ENCODE measurements at places on chromosomes 16 and 17.
A peak's percentile ranks its signal among the peaks of the same experiment; 100 is the strongest.

- DNase-seq, result no peak
Observed at GRCh38 chr16:8172551-8172950, 417.8 kb downstream of the TMEM114 start.

DNA sequence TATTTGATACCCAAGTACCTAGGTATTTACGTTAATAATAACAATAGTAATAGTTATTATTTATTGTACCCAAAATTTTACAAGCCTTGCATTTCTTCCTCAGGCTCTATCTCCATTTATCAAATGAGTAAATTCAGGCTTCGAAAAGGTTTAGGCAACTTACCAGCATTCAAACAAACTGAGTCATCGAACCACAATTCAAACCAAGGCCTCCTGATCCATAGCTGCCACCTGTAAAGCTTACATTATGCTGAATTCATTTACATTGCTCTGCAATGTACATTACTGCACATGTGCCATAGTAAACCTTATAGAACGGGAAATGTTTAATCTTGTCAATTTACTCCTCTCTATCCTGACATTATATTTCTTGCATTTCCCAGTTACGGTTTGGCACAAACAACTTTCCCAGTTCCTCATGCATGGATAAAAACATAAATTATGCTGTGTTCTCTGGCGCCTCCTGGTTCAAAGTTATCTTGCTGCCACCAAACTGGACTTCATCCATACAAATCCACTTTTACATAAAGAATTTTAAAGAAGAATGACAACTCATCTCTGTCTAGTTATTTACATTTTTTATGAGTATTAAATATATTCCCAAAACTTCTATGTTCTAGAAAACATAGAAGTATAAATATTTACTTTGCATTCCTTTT is 360.6 kb upstream of the SOX9 start:
- DNase-seq, result no peak

DNA sequence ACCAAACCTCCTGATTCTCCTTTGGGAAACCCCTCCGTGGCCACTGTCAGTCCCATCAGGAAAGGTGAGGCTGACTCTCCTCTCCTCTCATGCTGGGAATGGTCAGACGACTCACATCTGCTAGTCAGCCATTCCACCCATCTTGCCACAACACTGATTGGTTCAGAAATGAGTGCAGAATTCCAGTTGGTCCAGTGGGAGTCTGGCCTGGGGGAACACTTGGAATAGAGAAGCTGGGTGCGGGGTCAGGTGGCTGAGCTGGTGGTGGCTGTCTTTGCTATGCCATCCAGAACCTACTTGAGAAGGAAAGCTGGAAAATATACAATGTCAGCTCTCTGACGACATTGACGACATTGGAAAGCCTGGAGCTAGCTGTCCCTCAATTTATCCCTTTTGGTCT is 23.6 kb upstream of the PLLP start:
- no peak for DNase-seq

GRCh38 chr17:44770166-44770925 is 11.6 kb downstream of the ADAM11 start:
- no peak for DNase-seq

DNA sequence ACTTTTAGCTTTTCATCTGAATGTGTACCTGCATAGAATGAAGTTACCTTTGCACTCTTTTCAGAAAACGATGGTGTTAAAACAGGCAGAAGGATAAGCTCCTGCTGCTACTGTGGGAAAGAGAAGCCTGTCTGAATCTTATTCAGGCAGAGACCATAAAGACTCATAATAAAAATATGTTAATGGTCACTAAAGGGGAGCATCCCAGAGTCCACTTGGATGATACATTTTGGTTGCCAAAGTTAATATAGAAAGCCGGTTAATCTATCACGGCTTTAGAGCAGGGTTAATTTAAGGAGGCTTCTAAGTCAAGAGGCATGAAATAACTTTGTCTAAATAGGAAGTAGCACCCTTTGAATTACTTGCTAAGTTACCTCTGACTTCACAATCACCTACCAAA is 2.9 kb downstream of the MARCHF10 start:
- no peak for DNase-seq

DNA sequence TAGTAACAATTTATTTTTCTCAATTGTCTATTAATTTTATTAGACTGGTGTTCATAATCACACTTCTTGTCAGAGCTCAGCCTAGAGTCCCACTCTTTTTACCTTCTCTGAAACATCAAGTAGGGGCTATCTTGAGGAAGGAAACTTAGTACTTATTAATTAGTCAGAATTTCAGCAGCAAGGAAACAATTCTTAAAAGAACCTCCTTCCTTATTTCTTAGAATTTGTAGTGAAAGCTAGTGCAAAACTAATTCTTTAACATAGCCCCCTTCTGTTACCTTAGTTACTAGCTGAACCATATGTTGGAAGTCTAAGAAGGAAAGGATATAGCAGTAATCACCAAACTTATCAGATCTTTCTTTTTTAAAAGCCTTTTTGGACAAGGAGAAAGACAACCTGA is 35.2 kb downstream of the MAP2K4 start:
- no peak for DNase-seq

- DNase-seq, result no peak
Observed at GRCh38 chr17:72338847-72339790, 218.3 kb downstream of the SOX9 start.

DNA sequence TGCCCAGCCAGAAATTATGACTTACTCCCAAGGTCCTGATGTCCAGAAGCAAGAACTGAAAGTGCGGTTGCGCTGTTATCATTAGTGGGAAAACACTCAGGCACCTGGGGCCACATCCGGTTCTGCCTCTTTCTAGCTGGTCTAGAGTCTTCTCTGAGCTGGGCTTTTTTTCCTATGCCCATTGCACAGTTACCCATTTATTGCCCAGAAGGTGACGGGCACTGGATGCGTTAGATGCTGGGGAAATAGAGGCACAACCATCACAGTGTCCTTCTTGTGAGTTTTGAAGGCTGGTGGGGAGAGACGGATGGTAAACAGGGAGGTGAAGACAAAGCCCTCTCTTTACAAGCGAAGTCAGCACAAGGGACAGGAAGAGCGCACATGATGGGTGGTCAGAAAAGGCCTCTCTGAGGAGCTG is 37.7 kb downstream of the PLCG2 start:
- DNase-seq, result no peak

DNA sequence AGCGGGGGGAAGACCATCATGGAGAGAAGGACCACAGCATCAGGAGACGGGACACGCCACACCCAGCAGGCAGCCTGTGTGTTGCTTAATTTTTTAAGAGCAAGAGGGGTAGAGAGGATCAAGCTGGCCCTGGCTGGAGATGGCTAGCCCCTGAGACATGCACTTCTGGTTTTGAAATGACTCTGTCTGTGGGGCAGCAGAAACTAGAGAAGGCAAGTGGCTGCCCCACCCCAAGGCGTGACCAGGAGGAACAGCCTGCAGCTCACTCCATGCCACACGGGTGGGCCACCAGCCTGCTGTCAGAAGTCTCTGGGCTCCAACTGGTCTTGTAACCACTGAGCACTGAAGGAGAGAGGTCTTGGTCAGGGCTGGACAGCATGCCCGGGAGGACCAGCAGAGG is 75.5 kb downstream of the SOCS1 start:
- DNase-seq, result no peak

DNA sequence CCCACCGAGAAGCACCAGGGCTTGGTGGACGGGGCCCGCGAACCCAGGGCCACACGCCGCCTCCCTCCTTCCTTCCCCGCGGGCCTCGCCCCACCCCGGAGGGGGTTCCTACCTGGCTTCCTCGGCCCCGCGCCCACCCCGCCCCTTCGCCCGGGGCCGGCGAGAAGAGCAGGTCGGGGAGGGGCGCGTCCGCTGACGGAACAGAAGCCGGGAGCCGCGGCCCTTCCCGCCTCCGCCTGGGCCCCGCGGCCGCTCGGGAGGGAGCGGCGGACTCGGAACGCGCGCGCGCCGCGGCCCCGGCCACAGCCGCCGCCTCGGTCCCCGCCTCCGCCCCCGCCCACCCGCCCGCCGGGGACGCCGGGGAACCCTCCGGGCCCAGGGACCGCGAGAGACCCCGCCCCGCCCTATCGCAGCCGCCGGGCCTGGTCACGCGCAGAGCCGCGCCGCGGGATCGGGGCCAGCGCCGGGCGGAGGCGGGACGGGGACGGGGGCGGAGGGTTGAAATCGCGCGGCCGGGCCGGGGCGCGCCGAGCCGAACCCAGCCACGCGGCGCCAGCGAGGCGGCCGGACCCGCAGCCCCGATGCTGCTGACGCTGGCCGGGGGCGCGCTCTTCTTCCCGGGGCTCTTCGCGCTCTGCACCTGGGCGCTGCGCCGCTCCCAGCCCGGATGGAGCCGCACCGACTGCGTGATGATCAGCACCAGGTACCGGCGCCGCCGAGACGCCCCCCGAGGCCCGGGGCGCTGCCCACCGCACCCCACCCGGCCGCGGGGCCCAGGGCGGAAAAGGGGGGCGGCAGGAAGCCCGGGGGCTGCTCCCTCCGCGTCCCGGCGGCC is at the start of gene TLCD3A:
TLCD3A (plus strand) TSS at position 530 of the 835 bp plus-strand sequence; CDS start at position 582, 52 bp downstream.
- peak; percentile 23 for DNase-seq

DNA sequence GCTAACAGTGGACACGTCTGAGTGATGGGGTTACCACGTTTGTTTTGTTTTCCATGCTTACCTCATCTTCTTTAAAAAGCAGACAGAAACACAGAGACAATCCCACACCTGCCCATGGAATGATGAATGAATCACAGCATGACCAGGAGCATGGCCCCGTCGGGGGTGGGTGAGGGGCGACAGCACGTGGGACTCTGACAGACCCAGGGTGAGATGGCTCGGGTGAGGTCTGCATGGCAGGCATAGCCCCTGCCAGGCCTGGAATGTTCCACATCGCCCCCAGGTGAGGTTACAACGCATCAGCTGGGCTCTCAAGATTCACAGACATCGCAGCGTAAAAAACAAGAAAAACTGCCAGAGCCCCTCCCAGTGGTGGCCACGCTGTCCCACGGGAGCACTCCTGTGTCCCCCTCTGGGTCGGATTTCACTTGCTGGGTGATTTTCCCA is 18.1 kb downstream of the SLC7A5 start:
- no peak for DNase-seq

DNA sequence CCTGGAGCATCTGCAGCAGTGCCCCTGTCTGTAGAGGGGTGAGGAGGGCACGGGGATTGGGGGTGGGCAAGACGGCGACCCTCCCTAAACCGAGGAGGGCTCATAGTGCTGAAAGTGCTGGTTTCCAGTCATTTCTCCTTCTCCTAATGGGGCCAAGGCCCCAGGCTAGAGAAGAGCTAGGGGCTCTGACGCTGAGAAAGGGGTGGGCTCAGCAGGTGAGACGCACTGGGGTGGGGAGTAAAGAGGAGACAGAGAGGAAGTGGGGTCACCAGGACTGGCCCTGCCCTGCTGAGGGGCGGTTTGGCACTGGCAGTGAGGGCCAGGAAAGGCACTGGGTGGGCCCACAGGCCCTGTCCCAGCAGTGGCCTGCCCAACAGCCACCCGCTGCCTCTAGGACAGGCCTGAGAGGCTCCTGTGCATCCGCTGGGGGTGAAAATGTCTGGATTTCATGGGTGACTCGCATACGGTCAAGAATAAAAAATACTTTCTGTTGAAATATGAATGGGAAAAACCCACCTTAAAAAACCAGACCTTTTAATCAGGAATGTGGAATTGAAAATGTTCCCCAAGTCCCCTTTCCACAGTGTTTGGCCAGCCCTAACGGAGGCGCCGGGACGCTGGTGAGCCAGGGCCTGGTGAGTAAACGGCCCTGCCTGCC is 122.4 kb upstream of the SMURF2 start:
- DNase-seq, result no peak

DNA sequence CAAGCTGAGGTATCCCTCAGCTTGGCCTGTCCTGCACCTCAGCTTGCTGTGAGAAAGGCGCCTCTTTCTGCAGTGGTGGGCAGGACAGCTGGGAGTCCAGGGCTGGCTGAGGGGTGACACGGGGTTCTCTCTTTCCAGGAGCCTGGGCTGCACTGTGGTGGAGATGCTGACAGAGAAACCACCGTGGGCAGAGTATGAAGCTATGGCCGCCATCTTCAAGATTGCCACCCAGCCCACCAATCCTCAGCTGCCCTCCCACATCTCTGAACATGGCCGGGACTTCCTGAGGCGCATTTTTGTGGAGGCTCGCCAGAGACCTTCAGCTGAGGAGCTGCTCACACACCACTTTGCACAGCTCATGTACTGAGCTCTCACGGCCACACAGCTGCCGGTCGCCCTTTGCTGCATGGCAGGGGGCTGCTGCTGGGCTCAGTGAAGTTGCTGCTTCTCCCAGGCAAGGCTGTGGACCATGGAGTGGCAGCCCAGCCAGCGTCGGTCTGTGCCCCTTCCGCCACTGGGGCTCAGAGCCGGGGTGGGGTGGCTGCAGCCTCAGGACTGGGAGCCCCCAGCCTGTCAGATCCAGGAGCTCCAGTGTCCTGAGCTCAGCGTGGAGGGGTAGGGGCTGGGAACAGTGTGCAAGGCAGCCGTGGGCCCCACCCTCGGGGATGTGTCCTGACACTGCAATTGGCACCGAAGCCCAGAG is 6.4 kb downstream of the LIMD2 start:
- DNase-seq, result no peak

DNA sequence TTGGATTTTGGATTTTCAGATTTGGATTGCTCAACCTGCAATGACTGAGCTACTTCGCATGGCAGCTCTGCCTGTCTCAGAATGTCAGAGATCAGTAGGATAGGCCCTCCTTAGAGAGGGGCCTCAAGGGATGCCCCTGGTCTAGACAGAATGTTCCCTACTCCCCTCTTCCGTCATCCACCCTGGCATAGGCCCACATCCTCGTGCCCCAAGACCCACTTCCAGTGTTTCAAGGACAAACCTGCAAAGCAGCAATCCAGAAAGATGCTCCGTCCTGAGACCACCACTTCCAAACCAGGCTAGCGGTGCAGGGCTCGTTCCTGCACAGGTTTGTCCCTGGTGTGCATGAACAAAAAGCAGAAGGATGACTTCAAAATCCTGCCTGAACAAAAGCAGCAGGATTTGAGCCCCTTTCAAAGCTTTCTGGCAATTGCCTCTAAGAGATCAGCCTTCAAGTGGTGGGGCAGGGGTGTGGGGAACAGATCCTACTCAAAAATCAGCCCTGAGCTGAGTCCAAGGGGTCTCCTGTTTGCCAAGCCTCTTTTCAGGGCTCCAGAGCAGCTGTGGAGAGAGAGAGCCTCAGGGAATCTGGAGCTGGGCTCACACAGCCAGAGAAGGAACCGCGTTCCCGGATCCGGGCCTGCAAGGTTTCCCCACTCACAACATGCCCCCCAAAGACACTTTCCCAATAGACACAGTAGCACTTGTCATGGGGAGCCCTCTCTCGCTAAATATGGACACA is 121.1 kb downstream of the SOCS1 start:
- DNase-seq, result no peak

DNA sequence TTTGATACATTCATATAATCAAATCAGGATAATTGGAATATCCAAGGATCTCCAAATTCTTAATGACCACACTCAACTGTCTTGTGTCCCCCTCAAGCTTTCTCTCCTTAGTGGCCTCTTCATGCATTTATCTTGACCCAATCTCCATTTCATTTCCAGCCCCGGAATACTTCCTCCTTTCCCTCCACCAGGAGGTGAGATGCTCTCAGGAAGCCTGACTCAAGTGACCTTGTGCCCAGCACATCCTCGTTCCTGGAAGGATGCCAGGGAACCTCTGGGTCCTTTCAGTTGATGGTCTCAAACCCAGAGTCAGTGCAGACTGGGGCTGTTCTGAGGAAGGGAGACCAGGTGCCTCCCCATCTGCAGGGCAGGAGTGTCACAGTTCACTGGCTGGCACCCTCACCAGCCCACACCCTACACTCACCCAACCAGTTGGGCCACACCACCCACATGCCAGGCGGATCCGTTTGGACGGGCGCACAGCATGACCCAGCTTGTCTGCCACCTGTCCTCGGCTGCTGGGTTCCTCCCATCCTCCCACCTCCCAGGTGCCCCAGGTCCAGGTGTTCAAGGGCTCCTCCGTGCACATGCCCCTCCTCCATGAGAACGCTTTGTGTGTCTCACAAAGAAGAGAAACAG is 14.0 kb upstream of the EMP2 start:
- DNase-seq, result no peak

Measured in effector memory CD8-positive, alpha-beta T cell (primary cell).